ENCODE measurements at places on chromosomes 1 and 21.

GRCh38 chr1:14090062-14090461 lies 390.1 kb downstream of the PRDM2 start:
- DNase-seq: no peak

- no peak for DNase-seq
These were observed 124.9 kb upstream of the KIAA1614 start for GRCh38 chr1:180787628-180788307.

DNA sequence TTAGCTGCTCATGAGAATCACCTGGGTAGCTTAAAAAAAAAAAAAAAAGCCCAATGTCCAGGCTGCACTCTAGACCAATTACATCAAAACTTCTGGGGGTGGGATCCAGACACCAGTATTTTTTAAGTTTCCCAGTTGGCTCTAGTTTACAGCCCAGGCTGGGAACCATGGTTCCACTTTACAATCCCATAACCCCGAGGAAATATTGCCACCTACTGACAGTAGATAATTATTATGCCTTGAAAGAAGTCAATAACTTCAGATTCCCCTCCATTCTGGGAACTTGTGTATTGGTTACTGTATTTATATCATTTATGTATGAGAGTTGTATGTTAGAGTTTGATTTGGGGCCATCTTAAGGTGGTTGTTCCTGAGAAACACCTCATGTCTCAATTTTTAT lies 100.2 kb downstream of the SPATA46 start:
- no peak for DNase-seq

DNA sequence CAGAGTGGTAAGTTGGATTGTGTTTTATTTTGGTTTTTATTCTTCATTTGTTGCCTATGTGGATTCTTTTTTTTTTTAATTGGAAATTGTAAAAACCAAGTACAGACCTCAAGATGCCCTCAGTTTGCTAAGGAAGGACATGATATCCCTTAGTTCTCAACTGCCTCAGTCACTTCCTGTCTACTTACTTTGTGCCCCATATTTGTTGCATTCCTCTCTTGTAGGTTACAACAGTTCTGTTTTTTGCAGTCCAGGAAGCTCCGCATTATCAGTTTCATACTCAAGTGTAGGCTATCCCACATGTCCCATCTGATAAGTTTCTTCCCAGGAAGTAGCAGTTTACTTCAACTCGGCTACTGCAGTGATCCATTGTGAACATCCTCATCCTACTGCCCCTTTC lies 82.0 kb downstream of the RPAP2 start:
- no peak for DNase-seq

- DNase-seq: no peak
These were observed 81.0 kb downstream of the RGS7 start for GRCh38 chr1:241275981-241276380.

DNA sequence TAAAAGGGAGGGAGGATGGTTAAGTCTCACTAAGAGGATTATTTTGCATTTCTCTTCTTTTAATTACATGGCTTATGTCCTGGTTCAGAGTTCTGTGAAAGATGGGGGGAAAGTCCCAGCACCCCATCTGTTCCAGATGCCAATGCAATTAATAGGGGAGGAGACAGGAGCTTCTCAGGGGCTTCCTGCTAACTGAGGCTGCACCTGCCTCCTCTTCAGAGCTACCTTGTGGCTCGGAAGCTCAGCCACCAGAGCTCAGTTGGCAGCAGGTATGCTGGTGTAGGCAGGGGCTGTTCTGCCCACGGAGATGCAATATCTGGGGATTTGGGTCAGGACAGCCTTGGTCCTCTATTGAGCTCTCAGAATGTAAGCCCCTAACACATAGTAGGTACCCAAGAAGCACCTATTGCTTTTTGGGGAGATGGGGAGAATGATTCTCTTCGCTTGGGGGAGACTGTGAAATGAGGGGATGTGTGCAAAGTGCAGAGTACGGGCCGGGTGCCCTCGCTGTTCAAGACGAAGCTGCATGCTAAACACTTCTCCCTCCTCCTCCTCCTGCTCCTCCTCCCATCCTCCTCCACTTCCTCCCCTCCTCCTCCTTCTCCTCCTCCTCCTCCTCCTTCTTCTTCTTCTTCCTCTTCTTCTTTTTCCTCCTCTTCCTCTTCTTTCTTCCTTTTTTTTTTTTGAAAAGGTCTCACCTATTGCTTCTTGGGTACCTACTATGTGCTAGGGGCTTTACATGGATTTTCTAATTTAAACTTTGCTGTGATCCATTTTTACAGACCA lies 279.0 kb downstream of the PTPRU start:
- no peak for DNase-seq

DNA sequence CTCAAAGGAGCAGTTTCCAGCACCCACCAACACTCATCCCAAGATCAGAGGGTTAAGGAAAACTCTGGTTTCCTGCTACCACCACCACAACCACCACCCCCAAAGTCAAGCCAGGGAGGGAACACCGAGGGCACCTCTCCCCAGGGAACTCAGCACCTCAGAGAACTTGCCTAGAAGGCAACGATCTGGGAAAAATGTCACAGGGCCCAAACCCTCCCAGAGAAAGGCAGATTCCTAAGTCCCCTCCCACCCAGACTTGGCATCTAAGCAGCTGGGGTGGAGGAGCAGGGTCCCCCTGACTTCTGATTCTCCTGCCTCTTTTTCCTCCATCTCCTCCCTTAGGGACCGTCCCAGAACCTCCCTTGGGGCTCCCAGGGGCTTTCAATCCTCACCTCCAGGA lies 10.6 kb downstream of the KANK4 start:
- no peak for DNase-seq

GRCh38 chr1:223772771-223773160 lies 60.4 kb downstream of the CAPN2 start:
- no peak for DNase-seq

DNA sequence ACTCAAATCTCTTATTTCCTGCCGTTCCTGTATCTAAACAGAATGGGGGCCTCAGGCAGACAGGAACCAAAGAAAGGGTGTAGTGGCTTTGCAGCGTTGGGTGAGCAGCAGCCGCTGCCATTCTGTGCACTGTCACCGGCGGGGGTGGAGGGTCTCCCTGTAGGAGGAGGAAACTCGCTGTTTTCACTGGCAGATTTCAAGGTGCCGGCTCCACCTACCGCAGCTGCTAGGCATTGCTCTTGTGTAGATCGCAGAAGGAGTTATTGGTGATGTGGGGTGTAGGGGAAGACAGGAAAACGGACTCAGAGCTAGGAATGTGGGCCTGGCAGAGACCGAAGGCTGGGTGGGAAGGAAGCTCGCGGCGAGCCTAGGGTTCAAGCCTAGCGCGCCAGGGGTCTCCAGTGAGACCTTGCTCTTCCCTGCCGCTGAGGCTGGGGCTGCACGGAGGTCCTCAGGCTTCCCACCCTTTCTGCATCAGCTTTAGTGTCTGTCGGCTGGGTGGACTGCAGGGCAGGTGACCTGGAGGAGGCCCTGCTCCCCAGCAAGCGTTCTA lies 20.8 kb downstream of the ATP5PO start:
- peak; percentile 81 for DNase-seq

GRCh38 chr1:198234520-198235251 lies 77.9 kb downstream of the NEK7 start:
- no peak for DNase-seq

- DNase-seq: no peak
These were observed 81.8 kb upstream of the KLHDC7A start for GRCh38 chr1:18398791-18399530.

- no peak for DNase-seq
These were observed 404.5 kb upstream of the LRRC7 start for GRCh38 chr1:69163241-69163640.

GRCh38 chr1:25889470-25889869 lies 14.0 kb upstream of the PAQR7 start:
- DNase-seq: no peak

GRCh38 chr1:12478612-12478985 lies 139.4 kb downstream of the DHRS3 start:
- peak; percentile 48 for DNase-seq

GRCh38 chr1:84386716-84387479 lies 11.4 kb upstream of the DNASE2B start:
- DNase-seq: no peak

- no peak for DNase-seq
These were observed 43.8 kb downstream of the GPR52 start for GRCh38 chr1:174491606-174492005.

DNA sequence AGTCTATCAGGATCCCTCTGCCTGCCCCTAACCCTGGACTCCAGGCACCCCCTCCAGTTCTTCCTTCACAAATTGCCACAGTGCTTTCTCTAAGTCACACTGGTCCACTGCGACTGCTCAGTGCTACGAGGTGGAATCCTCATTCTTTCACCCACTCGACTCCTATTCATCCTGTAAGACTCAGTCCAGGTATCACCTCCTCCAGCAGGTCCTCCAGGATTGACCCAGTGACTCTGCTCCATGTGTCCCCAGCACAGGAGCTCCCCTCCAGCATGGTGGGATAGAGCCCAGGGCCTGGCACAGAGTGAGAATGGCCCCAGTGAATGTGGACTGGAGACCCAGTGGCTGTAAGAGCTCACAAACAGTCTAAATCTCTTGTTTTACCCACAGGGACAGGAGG lies 45.5 kb upstream of the WNT4 start:
- no peak for DNase-seq

DNA sequence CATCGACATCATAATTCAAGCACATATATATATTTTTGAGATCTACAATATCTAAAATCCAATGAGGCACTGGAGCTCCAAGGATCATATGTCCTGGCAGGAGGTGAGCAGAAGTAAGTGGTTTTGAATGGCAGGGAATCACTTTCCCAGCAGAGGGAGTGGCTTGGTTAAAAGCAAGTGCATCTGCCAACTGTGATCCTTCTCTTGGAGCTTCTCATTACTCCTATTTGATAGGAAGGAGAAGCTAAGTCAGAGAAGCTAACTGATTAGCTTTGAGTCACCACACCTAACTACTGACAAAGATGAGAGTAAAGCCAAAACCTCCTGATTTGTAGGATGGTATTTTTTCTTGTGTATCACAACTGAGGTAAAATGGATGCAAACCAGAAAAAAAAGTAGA lies 55.0 kb downstream of the ALG14 start:
- no peak for DNase-seq

GRCh38 chr1:57422271-57423134 lies 1.4 kb downstream of the DAB1 start:
- no peak for DNase-seq

GRCh38 chr1:183873642-183874041 lies 68.7 kb downstream of the RGL1 start:
- DNase-seq: no peak

GRCh38 chr1:168794057-168794456 lies 65.1 kb upstream of the DPT start:
- DNase-seq: no peak

GRCh38 chr1:63634471-63634870 lies 41.3 kb downstream of the PGM1 start:
- no peak for DNase-seq

DNA sequence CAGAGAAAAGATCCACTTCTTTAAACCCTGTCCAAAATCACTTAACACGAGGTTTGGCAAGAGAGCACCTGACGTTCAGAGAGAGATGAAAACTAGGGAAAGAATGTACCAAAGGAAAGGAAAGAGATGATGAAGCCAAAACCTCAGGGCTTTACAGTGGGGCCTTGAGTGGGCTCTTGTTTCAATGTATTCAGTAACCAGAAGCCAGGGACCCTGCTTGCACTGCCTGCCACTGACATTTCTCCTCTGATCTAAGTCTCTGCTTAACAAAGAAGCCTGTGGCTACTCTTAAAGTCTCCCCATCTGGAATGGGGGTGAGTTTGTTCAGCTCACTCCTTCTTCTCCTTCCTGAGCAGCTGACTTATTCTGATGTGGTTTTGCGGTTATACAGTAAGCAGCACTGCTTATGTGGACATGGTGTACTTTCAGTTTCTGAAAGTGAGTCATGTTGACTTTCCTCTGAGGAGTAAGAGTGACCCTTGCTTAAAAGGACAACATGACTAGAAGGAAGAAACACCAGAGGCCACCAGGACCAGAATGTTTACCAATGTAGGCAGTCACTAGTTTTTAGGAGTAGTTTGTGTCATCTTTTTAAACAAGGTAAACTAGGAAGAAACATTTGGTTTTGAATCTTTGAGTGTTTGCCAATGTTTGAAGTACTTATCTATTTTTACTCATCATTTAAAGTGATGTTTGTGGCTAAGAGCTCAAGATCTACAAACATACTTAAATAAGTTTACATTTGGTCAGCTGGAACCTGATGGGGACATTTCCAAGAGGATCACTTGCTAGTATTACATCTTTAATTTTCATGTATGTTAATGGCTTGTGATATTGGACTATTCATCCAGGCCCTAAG lies 87.4 kb downstream of the FASLG start:
- DNase-seq: peak; percentile 35

GRCh38 chr1:88998716-88999115 lies 6.3 kb upstream of the KYAT3 start:
- DNase-seq: no peak

DNA sequence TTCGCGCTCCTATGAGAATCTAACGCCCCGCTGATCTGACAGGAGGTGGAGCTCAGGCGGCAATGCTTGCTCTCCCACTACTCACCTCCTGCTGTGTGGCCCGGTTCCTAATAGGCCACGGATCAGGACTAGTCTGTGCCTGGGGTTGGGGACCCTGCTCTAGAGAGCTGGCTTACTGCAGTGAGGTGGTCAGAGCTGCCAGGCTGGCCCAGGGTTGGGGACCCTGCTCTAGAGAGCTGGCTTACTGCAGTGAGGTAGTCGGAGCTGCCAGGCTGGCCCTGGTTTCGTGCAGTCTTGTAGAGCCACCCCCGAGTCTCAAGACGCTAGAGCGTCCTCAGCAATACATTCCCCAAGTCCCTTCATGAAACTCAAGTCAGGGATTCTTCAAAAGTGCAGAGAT lies 27.5 kb downstream of the SLC37A1 start:
- no peak for DNase-seq

DNA sequence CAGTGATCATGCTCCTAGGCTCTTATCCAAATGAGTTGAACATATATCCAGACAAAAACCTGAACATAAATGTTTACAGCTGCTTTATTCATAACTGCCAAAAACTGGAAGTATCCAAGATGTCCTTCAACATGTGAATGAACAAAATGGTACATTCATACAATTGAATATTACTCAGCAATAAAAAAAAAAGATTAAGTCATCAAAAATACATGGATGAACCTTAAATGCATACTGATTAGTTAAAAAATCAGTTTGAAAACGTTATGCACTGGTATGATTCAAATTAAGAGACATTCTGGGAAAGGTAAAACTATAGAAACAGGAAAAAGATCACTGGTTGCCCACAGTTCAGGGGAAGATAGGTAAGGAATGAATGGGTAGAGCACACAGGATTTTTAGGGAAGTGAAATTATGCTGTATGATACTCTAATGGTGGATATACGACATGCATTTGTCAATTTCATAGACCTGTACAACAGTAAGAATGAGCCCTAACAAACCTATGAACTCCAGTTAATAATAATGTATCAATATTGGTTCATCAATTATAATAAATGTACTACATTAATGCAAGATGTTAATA lies 3.1 kb downstream of the LRRC40 start:
- DNase-seq: no peak

- no peak for DNase-seq
These were observed 74.5 kb upstream of the B3GALT2 start for GRCh38 chr1:193260896-193261295.

DNA sequence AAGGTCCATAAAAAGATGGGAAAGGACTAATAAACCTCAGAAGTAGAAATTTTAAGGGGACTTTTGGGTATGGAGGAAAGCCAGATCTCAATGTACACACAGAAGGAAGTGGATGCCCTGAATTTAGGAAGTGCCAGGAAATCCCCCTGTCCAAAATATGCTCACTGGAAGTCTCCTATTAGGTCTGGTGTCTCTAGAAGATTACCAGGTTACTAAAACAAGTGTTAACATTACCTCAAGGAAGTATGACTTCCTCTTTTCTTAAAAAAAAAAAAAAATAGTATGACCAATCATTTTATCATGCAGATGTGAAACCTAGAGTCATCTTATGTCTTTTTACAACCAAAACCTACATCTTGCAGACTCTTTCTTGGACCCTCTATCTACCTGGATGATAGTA lies 30.7 kb downstream of the CD58 start:
- no peak for DNase-seq

Measured in stimulated activated CD8-positive, alpha-beta memory T cell treated with anti-CD3 and anti-CD28 coated beads, Interleukin-4, amount 100 ng/mL, for 48 hours (primary cell).